Right forelimb (tissue), 1 donor: ENCODE measurements at places on chromosomes 2 and 18.

DNA sequence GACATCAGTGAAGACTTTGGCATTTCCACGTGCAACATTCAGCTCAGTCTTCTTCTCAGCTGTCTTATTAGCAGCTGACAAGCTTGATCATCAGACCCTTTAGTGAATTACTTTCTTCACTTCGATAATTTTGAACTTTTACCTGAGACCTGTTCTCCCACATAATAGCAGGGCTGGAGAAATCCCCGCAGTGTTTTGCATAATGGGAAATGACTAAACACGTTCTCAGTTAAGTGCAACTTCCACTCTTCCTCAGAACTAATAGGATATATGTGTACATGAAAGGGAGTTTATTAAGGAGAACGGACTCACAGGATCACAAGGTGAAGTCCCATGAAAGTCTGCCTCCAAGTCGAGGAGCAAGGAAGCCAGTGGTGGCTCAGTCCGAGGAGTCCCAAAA lies 28.8 kb upstream of the MBP start:
- no peak for DNase-seq

- no peak for DNase-seq
Measured at GRCh38 chr2:109615637-109616144, 1.5 kb downstream of the SOWAHC start.

DNA sequence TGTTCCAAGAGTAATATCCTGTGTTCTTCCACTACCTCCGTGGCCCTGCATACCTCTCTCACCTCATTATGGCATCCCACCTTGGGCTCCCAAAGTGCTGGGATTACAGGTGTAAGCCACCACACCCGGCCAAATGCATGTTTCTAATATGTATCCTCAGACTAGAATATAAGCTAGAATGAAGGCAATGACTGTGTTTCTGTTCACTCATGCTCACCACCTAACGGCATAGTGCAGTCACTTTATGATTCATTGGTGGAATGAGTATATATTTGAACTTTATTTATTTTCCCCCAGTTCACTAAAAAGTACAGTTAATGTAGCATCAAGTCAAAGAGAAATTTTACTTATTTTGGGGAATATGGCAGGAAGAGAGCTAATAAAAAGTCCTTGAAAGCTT lies 11.3 kb downstream of the PIGN start:
- no peak for DNase-seq

DNA sequence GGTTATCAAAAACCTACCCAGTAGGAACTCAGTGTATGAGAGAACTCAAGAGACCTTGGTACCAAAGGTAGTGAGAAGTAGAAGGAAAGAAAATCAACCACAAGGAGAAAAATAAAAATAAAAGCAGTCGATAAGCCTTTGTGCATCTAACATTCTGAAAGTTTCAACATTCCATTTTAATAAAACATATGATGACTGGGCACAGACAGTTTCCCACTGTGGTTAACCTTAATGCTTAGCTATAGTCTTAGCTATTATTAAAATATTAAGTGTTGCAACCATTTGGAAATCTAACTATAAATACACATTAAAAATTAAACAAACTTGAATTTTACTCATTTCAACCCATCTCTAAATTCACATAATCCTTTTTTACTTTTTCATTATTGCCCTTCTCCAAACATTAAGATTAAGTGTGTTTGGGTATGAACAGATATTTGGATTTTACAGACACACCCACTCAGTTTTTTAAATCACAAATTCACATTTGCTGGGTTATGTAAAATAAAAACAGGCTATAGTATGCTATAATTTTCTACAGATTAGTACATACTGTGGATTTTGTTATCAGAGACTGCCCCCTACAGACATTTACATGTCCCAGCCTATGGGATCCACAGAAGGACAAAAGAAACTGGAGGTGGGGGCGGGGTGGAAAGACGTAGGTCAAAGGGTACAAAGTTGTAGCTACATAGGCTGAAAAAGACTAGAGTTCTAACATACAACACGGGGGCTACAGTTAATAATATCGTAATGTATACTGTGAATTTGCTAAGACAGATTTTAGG lies 32.8 kb downstream of the SRBD1 start:
- no peak for DNase-seq

DNA sequence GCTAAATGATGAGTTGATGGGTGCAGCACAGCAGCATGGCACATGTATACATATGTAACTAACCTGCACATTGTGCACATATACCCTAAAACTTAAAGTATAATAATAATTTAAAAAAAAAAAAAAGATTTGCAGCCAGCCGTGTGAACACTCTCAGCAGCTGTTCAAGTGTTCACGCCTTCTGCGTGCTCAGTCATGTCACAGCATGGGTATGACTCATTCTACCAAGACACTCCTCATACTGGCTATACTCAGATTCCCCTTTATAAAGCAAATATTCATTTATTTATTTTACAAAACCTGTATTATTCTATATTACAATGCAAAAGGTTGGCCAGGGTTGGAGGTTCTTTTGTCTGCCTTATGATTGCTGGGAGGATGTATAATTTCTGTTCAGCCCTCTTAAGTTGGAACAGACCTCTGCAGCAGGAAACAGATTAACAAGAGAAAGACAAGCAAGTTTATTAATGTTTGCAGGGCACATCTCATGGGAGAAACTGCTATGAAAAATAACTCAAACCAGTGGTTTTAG lies 1230.6 kb upstream of the CHAC2 start:
- DNase-seq = no peak
